Upper lobe of left lung (tissue), 6 donors: ENCODE measurements at places on chromosomes 1 and 21. TPM values are rescaled to one million over a fixed set of nuclear protein-coding genes. Genes with fewer than 3 reads are reported as not detected.

DNA sequence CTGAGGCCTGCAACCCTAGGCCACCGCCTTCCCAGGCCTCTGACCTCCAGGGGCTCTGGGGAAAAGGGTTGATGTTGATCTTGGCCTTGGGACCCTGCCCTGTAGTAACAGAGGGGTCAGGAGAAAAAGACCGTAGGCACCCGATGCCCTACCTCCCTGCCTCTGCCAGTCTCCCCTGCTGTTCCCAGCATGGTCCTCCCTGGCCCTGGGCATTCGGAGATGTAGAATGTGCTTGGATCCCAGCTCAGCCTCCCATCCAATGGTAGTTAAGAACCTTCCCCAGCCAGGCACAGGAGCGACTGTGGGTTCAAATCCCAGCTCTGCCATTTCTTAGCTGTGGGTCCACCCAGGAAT is 72.0 kb upstream of the TARDBP start:
- DNase-seq, result no peak

GRCh38 chr1:203462878-203463277 is 12.7 kb upstream of the PRELP start:
- DNase-seq, result peak; percentile 87

Gene CA14
- 0.63 TPM for total RNA-seq

- DNase-seq, result no peak
Measured at GRCh38 chr1:46197560-46197963, 672 bp downstream of the POMGNT1 start.

GRCh38 chr1:25049190-25049589 is 119.1 kb upstream of the RUNX3 start:
- DNase-seq, result no peak

Gene TEDDM1
- total RNA-seq, result not detected

Gene GJA9
- not detected for total RNA-seq
